ENCODE measurements at places on chromosomes 13 and 19.

- DNase-seq: no peak
Measured at GRCh38 chr13:40984668-40985366, 34.3 kb downstream of the ELF1 start.

DNA sequence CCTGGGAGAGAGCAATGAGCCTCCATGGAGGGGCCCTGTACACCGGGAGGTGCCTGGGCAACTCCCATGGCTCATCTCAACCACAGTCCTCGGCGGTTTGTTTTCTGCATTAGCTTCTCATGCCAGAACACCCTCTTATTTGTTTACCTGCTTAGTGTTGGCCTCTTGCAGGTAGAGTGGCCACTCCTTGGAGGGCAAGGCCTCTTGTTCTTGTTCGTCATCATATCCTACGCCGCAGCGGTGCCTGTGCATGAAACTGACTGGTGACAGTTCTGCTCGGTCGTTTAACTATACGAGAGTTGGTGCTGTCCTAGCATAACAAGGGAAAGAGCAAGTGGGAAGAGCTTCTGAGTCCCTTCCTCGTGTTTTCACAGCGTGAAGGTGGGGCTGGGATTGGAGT, 40.5 kb upstream of the RNF113B start:
- no peak for DNase-seq

DNA sequence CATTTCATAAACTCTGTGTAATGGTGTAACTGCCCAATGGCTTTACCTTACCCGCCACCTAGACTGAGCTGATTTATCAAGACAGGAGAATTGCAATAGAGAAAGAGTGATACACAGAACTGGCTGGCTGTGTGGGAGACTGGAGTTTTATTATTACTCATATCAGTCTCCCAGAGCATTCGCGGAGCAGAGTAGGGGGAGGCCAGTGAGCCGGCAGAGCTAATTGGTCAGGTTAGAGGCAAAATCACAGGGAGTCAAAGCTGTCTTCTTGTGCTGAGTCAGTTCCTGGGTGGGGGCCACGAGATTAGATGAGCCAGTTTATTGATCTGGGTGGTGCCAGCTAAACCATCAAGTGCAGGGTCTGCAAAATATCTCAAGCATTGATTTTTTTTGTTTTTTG, 23.4 kb upstream of the SLITRK1 start:
- DNase-seq: no peak

- DNase-seq: peak; percentile 22
Measured at GRCh38 chr19:42424345-42424707, 2.9 kb downstream of the LIPE start.

GRCh38 chr19:426725-427445, 17.9 kb upstream of the C2CD4C start:
- no peak for DNase-seq

- DNase-seq: no peak
Measured at GRCh38 chr19:1824252-1824622, 12.2 kb upstream of the ATP8B3 start.

- no peak for DNase-seq
Measured at GRCh38 chr19:41551711-41552110, 24.3 kb upstream of the CEACAM21 start.

GRCh38 chr13:68078874-68079273, 848.7 kb upstream of the PCDH9 start:
- no peak for DNase-seq

DNA sequence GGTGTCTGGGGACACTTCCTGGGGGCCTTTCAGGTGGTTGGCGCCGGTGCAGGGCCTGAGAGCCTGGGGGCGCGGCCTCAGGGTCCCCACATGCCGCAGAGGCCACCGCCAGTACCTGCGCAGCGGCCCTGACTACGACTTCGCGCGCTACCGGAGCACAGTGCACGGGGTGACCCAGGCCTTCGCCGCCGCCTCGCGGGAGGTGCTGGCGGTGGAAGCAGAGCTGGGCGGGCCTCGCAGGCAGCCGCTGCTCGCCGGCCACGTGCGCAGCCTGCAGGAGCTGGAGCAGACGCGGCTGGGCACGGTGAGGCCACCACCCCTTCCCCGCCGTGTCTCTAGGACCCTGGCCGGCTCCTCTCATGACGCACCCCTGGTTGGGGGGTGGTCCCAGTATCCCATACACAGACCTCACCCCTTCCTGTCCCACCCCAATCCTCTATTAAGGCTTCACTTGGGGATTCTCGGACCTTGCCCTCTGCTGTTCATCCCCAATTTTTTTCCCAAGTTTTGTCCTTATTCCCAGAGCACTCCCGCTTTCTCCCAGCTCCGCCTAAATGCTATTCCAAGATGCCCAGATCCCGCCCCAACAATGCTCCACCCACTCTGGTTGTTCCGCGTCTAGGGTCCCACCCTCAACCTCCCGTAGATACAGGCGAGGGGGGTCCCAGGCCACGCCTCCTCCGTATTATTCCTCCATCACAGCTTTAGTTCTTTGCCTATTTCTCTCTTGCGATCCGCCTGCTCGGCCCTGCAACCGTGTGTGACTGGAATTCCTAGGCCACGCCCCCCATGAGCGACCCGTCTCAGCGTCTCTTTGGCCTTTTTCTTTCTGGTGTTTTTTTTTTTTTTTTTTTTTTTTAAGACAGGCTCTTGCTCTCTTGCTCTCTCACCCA, 1.0 kb downstream of the REX1BD start:
- DNase-seq: peak; percentile 94

GRCh38 chr19:41925208-41926003, 2.8 kb downstream of the ERFL start:
- no peak for DNase-seq

DNA sequence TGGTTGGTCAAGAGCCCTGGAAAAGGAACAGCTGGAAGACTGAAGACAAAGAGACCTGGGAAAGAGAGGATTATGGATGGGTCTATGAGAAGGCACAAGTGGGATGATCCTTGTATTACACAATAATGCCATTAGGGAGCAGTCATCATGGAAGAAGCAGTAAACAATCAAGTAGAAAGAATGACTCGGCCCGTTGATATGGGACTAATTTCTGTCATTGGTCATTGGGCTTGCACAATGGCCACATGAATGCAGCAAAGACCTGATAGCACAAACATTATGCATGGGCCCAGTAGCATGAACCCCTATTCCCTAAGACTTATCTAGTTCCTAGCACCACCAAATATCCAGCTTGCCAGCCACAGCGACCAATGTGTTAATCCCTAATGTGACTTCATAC, 390.3 kb upstream of the ZNF507 start:
- peak; percentile 5 for DNase-seq

DNA sequence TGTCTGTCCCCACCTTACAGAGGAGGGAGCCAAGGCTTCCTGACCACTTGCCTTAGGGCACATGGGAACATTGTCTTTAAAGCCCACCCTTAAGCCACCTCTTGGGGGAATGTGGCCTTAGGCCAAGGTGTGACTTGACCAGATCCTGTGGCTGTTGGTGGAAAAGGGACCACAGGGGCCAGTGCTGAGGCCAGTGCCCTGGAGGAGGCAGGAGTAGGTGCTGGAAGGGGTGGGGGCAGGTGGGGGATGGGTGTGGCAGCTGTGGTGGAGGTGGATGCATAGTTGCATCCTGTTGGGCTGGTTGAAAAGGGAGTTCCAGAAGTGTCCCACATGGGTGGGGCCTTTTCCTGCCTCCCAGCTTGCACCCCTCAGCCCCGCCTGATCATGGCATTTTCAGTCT, 44.8 kb downstream of the DNM2 start:
- peak; percentile 50 for DNase-seq

DNA sequence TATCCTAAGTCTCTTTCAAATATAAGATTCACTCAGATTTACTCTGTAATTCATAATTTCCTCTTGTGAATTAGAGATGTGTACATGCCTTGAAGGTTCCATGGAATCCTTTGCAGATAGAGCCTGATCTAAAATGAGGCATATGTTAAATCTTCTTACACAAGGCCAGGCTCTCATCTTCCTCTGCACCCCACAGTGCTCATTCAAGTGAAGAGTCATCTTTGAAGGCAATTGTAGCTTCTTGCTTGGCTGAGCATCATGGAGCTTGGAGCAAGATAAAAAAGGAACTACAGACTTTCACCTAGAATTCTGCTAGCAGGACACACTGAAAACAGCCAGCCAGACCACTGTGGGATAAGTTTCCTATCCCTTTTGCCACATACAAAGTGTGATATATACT, 566.4 kb downstream of the PCDH9 start:
- DNase-seq: no peak

GRCh38 chr13:75607447-75607846, 28.7 kb upstream of the LMO7 start:
- DNase-seq: no peak

DNA sequence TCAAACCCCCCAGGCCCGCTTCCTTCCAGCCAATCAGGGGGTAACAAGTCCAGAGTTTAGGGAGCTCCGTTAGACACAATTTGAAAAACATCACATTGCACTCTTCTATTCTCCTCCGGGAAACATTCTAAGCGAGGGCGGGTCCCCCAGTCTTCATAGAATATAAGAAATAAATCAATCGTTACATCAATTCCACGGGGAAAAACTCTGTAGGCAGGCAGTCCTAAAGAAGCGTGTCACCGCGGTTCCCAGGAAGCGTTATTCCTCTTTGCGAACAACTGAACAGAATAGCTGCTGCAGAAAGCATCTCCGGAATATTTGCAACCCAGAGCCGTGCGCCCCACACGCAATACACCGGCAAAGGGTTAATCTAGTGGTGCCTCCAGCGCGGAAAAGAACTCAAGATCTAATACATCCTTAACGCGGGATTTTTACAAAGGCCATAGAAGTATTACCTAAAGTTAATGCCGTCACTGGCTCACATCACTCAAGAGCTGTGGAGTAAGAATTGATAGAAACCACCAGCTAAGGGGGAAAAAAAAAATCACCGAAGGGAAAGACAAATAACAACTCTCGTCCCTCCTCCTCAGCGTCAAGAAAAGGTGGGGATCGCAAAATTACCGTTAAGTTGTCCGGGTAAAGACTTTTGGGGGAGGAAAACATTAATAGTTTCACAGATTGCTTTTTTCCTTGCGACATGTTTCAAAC, 65.1 kb downstream of the KCNRG start:
- peak; percentile 29 for DNase-seq

GRCh38 chr13:94195715-94196114, 283.8 kb downstream of the DCT start:
- no peak for DNase-seq

DNA sequence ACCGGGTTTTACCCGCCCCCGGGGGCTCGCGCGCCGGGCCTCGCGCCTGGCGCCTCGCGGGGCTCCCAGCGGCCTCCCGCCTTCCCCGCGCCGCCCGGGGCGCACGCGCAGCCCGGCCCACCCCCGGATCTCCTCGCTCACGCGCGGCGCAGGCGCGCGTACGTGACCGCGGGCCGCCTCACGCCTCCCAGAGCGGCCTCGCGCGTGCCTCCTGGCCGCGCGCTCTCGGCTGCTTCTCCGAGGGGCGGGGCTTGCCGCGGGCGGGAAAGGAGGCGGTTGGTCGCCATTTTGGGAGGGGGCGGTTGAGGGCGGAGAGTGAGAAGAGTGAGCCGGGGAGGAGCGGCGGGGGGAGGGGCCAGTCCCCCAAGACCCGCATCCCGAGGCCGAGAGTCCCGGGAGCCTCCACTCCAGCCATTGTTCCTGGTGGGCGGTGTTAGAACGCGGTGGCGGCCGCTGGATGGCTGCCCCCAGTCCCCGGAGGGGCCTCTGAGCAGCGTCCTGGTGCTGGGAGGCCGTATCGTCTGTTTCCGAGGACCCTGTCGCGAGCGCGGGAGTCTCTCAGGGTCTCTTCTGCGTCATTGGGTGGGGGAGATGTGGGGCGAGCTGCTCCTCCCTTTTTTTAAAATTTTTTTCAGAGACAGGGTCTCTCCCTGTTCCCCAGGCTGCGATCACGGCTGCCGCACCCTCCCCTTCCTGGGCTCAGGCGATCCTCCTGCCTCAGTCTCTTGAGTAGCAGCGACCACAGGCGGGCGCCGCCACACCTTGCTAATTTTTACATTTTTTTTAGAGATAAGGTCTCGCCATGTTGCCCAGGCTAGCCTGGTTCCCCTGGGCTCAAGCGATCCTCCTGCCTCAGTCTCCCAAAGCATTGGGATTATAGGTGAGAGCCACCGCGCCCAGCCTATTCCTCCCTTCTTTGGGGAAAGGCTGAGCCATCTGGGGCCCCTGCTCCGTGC, at the start of gene ZNF541:
Gene ZNF541, minus strand, starts transcription at position 78 of the 956 bp plus-strand sequence. CDS start 17,292 bp downstream, outside the sequence.
- DNase-seq: no peak
